ENCODE measurements at places on chromosomes 16 and 17.

- DNase-seq: no peak
Observed at GRCh38 chr16:760065-760464, 469 bp upstream of the MSLN start.

DNA sequence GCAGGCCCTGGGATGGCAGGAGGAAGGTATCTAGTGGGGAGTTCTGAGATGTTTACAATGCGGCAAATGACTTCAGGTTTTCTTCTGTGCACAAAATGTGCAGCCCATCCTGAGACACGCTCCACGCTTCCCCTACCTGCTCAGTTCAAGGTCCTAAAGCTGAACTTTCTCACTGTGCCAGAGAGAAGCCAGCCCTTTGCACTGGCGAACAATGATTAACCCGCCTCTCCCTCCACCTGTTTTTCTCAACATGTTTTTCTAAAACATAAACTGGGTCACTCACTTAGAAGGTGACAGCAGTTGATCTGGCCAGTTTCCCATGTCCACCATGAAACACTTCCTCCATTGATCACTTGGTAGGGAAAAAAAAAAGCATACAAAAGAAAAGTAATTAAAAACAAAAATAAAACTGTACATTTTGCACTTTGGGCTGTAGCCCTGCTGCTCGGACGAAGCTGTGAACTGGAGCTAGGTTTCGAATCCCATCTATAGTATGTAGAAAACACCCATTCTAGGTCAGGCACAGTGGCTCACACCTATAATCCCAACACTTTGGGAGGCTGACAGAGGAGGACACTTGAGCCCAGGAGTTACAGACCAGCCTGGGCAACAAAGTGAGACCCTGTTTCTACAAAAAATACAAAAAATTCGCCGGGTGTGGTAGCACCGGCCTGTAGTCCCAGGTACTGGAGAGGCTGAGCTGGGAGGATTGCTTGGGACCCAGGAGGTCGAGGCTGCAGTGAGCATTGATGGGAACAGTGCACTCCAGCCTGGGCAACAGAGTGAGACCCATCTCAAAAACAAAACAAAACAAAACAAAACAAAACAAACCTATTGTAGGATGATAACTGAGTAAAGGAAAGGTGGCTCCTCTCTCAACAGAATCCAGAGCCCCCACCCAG, 6.1 kb upstream of the G6PC1 start:
- no peak for DNase-seq

- DNase-seq: no peak
Observed at GRCh38 chr16:15653227-15653626, 3.2 kb downstream of the NDE1 start.

DNA sequence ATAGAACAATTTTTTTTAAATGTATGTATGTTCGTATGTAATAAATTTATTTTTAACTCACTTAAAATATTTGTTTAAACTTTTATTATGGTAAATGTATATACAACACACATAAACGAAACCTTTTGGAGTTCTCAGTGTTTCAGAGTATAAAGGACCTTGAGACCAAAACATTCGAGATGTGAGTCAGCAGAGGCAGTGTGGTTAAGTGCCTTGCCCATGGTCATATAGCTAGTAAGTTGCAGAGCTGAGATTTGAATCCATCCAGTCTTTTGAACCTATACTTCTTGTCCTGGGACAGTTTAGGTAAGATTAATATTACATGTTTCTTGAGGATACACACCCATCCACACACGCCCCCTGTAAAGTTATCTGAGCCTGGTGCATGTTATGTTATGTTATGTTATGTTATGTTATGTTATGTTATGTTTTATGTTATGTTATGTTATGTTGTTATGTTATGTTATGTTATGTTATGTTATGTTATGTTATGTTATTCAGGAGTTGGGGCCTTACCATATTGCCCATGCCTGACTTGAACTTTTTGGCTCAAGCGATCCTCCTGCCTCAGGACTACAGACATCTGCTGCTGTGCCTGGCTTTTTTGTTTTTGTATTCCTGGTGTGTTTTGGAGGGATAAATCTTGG, 41.8 kb downstream of the TNRC6A start:
- DNase-seq: no peak

DNA sequence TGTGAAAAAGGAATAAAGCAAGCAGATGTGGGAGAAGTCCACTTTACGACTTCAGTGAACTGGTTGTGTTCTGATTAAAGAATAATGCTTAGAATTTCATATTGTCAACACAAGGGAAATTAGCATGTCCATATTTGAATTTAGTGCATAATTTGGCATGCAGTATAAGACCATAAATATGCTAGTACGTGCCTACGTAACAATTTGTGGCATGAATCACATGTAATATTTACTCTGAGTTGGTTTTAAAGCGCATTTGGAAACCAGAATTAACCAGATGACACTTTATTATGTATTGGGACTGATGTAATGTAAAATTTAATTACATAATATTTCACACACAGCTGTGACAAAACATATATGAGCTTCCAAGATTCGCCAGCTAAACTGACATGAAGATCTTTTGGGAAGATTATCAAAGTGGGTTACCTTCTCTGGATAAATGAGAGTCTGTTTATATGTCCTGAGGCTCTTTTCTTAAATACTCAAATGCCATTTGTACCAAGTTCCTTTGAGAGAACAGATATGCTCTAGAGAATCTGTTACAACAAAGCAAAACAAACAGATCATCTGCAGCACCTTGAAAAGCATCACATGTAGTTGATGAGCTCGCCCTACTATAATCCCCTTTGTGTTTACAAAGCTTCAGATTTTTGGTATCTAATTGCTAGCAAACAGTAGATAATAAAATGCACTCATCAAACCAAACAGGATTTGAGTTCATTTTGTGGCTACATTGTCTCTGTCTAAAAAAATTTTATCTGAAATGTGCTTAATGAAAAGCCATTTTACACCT, 1468.6 kb downstream of the CDH11 start:
- DNase-seq: no peak

GRCh38 chr16:58128181-58128631, 975 bp downstream of the CFAP20 start:
- DNase-seq: no peak

DNA sequence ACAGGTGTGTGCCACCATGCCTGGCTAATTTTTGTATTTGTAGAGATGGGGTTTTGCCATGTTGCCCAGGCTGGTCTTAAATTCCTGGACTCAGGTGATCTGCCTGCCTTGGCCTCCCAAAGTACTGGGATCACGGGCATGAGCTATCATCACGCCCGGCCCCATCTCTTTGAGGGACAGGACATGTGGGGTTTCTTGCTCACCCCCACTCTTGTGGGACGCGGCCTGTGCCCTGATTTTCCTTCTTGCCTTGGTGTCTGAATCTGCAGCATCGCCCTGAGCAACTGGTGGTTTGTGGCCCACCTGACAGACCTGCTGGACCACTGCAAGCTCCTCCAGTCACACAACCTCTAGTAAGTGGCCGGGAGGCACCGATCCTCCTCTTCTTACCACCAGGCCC, 25.6 kb downstream of the NUP85 start:
- DNase-seq: no peak

DNA sequence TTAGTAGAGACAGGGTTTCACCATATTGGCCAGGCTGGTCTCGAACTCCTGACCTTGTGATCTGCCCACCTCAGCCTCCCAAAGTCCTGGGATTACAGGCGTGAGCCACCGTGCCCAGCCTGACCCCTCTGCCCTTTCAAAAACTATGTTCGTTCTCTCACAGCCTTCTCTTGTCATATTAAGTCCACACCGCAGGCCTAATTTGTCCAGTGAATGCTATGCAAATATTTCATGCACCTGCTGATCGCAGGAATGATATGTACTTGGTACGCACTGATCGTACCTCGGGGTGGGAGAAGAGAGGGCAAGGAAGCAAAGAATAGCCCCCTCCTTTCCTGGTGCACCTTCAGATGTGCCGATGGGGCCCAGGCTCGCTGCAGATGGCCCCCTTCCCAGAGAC, 3.0 kb upstream of the BIRC5 start:
- no peak for DNase-seq

- no peak for DNase-seq
Observed at GRCh38 chr16:61296814-61297213, 739.4 kb downstream of the CDH8 start.

- no peak for DNase-seq
Observed at GRCh38 chr16:69526831-69527655, 38.7 kb upstream of the NFAT5 start.

DNA sequence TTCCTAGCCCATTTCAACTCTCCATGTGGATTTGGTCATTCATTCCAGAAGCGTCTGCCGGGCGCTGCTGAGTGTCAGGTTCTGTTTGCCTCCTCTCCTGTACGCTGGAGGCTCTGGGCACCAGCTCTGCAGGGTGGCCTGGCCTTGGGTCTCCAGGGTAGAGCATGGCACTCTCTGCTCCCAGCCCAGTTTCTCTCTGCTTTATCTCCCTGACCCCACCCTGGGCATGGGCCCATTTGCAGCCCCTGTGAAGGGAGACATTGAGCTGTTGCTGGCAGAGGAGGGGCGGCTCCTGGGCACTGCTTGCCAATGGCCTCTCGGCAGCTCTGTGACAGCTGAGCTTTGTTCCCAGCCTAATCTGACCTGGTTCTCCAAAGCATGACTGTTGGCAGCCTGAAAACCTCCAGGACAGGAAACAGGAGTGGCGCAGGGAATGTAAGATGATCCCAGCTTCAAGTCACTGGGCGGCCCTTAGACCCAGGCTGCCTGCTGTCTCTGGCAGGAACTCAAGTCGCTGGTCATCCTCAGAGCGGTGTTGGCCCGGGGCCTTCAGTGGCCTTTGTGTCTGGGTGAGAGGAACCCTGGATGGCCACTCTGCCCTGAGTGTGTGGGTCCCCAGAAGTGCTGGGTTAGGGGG, 146.8 kb downstream of the SEC14L1 start:
- DNase-seq: no peak

DNA sequence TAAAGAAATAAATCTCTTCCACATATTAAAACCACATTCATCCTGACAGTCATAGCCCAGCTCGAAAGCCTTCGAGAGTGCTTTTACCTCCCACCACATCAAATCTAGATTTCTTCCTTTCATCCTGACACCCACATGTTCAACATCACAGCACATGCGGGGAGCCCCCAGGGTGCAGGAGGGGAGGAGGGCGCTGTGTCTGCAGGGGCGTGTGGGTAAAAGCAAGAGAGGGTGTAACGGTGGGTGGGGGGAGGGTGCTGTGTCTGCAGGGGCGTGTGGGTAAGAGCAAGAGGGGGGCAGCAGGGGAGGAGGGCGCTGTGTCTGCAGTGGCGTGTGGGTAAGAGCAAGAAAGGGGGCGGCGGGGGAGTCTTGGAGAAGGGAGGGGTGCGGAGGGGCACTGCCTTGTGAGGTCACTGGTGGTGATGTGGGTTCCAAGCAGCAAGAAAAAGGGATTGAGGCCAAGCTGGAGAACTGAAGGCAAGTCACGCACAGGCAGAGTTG, 34.7 kb downstream of the ADCY9 start:
- DNase-seq: no peak

DNA sequence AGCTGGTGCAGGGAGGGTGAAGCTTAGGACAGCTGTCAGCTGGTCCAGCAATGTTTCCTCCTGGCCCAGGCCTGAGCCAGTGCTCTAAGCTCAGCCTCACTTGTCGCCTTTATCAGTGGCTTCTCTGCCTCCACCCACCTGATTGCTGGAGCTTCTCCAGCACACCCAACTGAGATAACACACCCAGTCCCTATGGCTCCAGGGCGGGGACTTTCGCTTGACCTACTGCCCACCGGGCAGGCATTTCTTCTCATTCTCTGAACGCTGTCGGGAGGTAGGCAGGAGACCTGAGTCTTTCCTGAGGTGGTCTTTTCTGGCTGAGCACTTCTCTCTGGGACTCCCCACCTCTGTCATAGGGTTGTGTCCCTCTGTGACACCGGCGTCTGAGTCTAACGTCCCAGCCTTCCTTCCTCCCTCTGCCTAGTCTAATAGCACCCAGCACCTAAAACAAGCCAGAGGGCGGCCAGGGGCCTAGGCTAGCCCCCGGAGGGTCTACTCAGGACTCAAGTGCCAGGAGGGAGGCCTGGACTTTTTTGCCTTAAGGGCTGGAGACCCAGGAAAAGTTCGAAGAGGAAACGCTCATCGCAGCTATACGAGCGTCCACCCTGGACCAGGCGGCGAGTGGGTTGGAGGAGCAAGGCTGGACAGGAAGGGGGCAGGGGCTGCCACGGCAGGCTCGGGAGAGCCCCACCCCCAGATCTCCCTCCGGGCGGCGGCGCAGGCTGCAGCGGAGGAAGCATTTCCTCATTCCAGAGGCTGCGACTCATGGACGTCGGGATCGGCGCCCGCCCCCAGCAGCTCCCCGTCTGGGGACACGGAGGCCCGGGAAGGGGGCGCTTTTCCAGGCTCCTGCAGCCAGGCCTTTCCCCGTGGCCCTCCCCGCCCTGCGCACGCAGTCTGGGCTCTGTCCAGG, 756 bp downstream of the TAX1BP3 start:
- peak; percentile 69 for DNase-seq

- no peak for DNase-seq
Observed at GRCh38 chr17:8946476-8946875, 19.0 kb downstream of the PIK3R5 start.

GRCh38 chr17:45269912-45270311, 8.0 kb upstream of the SPATA32 start:
- no peak for DNase-seq

DNA sequence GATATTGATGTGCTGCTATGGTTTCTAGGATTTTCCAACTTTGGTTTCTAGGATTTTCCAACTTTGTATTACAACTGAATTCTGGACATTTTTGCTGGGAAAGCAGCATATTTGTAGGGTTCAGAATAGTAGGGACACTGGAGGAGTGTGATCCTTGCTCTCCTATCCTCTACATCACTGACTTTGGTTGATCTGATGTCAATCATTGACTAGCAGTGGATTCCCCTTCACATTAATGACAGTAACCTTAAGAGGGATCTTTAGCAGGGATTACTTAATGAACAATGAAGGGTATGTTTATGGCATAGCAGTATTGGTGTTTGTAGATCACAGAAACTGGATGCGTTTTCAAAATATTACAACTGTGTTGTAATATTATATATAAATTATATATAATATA, 67.4 kb downstream of the MAP2K4 start:
- no peak for DNase-seq
